Right ventricle myocardium superior (tissue), 1 donor: ENCODE measurements at places on chromosomes 2 and 18.

DNA sequence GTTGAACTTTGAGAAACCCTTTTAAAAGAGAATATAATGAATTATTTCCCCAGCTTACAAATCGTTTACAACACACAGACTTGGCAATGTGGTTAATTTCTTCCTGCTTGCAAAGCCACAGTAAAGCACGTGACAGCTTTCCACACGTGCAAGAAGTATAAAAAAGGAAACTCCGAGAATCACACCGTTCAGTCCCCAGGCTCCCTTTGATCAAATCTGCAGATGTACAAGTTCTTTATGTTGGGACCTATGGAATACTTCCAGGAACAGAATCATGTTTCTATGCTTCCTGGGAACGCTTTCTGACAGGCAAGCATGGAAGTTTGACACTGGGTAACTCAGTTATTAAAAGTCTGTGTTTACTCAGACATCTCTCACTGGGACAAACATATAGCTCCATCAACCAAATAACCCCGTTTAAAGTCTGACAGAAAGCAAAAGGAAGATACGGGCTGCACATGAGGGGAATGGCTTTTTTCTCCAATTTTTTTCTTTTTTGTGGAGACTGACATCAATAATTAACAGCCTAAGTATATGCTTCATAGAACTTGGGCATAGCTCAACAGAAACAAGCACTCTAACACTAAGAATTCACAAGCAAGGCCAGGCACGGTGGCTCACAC is 134.8 kb downstream of the EIPR1 start:
- no peak for DNase-seq

GRCh38 chr2:25050128-25050527 is 8.3 kb downstream of the EFR3B start:
- DNase-seq: no peak

DNA sequence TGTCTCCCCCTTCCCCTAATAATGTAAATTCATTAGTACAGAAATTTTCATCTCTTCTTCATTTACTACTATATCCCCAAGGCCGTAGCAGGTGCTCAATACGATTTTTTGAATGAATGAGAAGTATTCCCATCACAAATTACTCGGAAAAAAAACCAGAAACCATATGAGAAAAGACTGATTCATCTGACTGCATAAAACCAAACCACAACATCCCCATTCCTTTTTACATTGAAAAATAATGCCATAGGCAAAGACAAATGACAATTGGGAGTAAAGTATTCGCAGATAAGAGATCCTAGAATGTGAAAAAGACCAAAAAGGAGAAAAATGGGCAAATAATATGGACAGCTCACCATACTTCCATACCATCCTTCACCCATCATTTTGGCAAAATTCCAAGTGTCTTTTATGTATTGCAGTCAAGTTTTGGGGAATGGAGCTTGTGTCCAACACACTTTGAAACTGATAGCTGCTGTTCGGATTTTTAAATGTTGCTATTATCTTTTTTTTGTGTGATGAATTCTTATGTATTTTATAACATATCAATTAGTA is 1.5 kb downstream of the ZC3H8 start:
- DNase-seq: no peak

DNA sequence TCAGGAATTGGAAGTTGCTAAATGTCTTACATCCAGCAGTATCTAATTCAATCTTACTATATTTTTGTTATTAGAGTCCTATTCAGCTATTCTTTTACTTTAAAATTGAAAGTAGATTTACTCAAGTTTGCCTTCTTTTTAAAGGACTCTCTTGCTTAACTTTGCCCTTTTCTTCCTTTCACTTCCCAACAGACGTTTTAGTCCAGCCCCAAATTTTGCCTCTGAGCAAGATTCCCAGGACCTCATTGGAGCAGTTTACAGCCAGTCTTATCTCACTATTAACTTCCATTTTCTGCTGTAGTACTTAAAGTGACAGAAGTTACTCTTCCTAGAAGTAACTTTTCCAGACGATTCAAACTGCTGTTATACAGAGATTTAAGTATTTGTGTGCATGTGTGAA is 1.7 kb upstream of the PRKD3 start:
- no peak for DNase-seq

DNA sequence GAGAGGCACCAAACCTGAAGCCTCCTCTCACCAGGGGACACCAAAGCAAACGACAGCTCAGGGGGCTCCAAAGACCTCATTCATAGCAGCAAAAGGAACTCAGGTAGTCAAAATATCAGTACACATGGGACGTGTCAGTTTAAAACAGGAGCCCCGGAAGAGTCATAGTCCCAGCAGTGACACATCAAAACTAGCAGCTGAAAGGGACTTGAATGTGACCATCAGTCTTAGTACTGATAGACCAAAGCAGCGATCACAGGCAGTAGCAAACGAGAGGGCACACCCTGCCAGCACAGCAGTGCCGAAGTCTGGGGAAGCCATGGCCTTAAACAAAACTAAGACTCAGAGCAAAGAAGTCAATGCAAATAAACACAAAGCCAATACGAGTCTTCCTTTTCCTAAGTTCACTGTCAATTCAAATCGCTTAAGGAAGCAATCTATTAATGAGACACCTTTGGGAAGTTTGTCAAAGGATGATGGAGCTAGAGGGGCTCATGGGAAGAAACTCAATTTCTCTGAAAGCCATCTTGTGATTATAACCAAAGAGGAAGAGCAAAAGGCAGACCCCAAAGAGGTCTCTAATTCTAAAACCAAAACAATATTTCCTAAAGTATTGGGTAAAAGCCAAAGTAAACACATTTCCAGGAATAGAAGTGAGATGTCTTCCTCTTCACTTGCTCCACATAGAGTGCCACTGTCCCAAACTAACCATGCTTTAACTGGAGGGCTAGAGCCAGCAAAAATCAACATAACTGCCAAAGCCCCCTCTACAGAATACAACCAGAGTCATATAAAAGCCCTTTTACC is 1.2 kb downstream of the GALNT5 start:
- DNase-seq: no peak

DNA sequence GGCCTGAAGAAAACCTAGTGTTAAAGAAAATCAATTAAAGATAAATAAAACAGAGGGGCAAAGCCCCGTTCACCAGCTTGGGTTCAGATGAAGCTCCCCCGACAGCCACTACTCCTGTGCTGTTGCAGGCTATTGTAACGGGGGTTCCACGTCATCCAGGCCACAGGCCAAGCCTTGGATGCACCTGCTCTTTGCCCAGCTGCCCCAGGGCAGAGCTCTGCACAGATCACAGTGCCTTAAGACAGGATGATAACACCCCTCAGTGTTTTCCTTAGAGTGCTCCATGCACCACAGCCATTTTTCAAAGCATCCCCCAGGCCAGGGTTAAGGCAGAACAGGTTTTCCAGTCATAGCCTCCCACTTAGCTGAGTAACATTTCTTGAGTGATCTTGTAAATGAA is 32.0 kb downstream of the FASTKD2 start:
- no peak for DNase-seq

DNA sequence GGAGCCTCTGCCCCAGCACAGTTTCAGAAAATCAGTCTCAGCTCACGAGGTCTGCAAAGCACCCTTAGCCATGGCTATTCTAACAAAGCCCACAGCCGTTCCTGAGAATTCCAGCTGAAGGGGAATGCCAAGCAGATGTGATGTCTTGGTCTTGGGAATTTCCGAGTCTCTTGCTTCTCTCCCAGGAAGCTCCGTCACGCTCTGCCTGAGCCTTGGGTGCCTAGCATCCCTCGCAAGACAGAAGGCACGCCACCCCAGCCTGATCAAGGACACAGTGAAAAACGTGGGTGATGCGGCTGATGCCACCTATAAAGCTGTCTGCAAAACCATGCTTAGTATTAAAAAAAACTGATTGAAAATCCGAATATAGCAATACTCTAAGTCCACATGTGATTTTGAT is 254.6 kb downstream of the SH3BP4 start:
- no peak for DNase-seq

- no peak for DNase-seq
Measured at GRCh38 chr2:61710711-61711110, 143.1 kb downstream of the FAM161A start.

DNA sequence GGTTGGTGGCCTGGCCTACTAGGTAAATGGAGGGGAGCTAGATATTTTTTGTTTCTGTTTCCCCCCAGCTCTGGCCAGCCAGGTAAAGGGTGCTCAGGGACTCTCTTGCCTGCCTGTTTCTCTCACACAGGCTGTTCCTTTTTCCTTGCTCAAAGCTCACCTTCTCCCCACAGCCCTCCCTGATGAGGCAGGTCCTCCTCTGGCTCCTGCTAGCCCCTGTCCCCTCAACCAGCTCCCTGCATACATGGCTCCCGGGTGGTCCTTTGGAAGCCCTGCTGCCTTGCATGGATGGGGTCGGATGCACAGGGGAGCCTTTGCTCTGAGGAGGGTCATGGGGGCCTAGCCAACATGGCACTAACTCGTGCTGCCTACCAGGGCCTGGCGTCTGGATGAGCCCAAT is 27.8 kb downstream of the DYSF start:
- DNase-seq: no peak

DNA sequence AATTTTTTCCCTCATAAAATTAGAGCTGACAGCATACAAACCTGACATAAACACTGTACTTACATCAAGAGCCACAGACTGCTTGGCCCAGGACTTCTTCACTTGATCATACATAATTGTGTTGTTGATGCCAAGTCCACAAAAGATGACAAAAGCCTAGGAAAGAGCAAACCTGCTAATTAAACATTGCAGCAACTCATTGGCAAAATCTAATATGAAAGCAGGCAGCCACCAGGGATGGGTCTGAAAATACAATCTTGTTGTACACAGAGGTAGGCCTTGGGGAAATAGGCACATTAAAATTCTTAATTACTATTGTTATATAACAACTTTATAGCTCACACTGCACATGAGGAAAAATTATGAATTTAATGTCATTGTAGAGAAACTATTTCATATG is 255.8 kb downstream of the PDE11A start:
- DNase-seq: no peak

DNA sequence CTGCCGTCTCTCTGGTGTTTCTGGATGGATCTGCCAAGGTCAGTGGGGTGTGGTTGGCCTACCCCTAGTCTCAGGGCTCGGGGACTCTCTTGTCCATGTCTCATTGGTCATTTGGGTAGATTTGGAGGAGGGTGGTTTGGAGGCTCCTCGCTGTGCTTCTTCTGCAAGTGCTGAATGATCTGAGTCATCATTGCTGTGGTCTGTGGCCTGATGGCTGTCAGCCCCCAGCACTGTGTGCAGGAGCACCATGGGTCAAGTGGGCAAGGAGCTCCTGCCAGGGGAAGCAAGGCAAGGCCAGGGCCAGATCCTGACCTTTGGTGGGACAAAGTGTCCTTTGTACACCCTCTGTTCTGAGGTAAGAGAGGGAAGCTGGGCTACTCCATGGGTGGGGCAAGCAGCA is 221.8 kb downstream of the FHOD3 start:
- no peak for DNase-seq

DNA sequence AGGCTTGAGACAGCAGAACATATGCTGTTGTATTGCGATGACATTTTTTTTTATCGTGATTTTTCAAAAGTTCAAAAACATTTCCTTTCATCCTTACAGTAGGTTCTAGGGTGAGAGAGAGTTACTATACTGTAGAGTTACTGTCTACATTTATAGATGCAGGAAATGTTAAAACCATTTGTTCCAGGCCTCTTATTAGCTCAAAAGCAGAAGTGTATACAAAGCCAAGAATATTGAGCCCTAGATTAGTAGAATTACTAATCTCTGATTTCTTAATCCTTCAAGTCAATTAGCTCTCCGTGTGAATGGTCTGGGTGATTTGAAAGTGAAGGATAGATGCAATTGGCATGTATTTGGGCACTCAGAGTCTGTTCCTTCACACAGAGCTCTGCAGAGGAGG is 73.1 kb downstream of the MAPRE2 start:
- DNase-seq: no peak

DNA sequence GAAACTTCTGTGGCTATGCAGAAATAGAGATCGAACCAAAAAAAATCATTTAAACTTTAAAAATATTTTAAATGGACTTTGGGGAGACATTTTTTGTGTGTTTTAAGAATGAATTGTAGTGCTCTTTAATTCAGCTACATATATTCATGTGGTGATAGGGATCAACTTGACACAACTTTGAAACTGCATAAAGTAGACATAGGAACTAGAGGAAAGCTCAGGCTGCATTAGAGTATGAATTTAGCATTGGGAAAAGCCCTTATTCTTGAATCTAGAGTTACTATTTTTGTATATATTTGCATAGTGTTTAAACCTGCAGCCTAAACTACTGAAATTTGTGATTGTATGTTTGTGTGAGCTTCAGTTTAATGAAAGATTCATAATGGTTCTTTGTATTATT is 78.3 kb downstream of the SLC39A10 start:
- DNase-seq: no peak

- no peak for DNase-seq
Measured at GRCh38 chr2:156429211-156429610, 7.0 kb upstream of the GPD2 start.

- DNase-seq: no peak
Measured at GRCh38 chr2:95296011-95296410, 1.1 kb upstream of the KCNIP3 start.

DNA sequence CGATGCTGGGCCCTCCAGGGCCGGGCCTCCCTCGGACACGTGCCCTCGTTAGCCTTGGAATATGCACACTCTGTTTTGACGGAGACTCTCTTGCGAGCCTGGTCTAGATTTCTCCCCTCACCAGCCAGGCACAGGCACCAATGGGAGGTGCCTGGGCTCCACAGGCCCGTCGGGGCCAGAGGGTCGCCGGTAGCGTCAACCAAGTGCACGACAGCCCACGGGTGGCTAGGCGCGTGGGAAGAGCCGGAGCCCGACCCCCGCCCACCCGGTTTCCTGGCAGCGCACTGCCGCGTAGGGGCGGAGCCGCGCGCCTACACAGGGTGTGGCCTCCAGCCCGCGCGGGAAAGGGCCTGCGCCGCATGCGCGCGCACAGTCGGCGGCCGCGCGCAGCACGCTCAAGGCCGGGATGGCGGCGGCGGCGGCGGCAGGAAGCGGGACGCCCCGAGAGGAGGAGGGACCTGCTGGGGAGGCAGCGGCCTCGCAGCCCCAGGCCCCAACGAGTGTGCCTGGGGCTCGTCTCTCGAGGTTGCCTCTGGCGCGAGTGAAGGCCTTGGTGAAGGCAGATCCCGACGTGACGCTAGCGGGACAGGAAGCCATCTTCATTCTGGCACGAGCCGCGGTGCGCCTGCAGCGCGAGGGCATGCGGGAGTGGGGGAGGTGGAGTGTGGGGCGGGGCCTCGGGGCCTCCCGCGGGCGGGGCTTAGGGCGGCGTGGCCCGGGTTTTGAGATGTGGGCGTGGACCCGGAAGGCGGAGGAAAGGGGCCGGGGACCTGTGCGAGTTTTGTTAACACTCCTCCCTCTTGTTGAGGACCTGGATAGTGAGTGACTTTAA is at the start of gene POLE4:
Gene POLE4 (plus strand): TSS at position 370 of the 832 bp plus-strand sequence. CDS start 37 bp downstream, at position 407.
- peak; percentile 96 for DNase-seq

DNA sequence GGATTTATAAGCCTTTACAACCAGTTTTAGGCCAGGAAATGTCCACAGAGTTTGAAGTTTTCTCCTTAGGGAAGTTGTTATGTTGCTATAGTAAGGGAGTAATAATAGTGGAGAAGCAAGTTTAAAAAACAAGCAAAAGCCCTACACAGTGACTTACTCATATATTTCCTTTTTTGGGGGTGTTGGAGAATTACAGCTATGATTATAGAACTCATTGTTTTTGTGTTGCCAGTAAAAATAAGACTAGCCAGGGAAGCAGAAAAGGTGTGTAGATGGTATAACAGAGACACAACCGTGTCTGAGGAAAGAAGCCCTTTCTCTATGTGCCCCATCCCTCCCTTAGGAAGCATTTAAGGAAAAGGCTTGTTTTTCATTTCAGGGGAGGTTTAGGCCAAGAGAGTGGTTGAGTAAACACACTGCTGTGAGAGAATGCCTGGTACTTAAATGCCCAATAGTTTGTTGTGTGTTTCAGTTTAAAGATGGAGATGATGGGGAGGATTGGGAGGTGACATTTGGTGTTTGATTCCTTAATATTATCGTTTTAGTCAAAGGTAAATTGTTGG is 2.3 kb downstream of the VAPA start:
- DNase-seq: no peak
